ENCODE measurements at places on chromosomes 3 and 15.
A peak's percentile ranks its signal among the peaks of the same experiment; 100 is the strongest.

GRCh38 chr3:189561256-189561655 is 69.9 kb upstream of the TP63 start:
- DNase-seq, result no peak

DNA sequence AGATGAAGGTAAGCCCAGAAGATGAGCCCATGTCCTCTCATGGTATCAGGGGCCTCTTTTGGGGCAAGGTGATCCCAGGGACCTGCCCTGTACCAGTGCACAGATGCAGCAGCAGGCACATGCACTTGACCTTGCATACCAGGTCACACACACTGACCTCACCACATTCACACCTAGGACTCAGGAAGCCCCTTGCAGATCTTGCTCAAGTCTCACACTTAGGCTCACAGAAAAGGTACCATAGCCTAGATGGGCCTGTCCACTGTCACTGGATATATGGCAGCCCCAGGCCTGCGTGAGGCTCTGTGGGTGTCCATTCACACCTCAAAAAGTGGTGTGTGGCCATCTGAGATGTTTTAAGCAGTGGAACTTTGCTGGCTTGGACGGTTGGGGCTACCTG is 58.7 kb downstream of the CACNA2D2 start:
- DNase-seq, result no peak

DNA sequence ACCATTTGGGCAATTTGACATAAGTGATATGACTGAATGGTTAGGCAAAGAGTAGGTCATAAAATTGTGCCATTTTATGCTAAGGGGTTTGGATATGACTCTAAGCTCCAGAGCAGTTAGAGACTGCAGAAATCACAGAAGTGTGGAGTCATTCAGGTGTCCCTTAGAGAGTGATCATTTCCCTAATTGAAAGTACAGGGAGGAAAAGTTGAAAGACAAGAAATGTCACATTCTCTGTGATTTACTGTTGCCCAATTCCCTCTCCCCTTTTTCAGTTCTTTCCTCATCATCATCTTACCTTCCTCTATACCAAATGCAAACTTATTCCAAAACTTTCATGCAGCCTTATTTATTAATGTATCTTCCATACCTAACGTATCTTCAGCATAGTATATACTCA is 2.7 kb upstream of the GOLGB1 start:
- no peak for DNase-seq

- DNase-seq, result no peak
Observed at GRCh38 chr3:32856901-32857507, 39.2 kb downstream of the TRIM71 start.

DNA sequence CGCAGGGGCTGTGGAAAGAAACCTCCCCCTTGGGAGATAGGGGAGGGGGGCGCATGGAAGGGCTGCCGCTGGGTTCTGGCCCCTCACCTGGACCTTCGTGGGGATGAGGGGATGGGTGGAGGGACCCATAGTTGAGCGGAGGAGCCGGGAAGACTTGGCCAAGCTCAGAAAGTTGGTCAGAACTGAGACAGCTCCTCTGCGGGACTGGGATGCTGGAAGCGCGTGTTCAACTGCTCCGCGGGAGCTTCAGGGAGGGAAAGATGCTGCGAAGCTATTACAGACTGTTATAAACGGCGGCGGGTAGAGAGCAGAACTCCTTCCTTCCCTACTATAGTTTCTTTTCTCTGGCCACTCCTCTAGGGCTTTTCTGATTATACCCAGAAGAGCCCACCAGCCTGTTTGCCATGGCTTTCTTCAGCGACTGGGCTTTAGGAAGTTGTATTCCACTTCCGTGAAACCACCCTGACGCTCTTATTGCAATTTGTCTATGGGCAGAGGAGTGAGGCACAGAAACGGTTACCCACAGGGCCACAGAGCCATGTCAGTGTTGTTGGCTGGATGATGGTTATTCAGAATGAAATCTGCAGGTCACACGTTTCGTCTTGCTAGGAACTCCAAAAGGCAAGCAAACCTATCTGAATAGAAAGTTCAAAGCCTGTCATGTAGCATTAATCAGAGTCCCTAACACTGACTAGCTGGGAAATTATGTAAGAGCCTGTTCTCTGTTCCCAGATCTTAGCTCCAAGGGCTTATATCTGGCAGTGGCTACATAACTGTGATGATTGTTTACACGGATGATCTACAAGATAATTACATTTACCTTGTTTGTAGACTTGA is 1.1 kb downstream of the SYNPR start:
- DNase-seq, result peak; percentile 42

GRCh38 chr3:55569033-55569599 is 82.0 kb upstream of the WNT5A start:
- DNase-seq, result no peak

DNA sequence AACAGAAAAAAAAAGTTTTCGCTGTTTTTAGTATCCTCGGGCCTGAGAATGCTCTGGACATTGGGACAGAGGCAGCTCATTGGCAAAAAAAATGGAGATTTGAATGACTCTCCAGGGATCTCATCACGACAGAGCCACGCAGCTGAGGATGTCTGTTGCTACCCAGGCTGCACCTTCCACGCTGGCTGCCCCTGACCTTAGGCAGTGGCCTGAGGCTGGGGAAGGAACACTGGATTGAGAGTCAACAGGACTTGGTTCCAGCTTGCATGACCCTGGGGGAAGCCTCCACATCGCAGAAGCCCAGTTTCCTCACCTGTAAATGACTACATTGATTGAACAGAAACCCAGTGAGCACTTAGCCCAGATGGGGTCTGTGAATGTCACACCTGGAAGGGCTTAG is 8.7 kb upstream of the ACSBG1 start:
- no peak for DNase-seq

DNA sequence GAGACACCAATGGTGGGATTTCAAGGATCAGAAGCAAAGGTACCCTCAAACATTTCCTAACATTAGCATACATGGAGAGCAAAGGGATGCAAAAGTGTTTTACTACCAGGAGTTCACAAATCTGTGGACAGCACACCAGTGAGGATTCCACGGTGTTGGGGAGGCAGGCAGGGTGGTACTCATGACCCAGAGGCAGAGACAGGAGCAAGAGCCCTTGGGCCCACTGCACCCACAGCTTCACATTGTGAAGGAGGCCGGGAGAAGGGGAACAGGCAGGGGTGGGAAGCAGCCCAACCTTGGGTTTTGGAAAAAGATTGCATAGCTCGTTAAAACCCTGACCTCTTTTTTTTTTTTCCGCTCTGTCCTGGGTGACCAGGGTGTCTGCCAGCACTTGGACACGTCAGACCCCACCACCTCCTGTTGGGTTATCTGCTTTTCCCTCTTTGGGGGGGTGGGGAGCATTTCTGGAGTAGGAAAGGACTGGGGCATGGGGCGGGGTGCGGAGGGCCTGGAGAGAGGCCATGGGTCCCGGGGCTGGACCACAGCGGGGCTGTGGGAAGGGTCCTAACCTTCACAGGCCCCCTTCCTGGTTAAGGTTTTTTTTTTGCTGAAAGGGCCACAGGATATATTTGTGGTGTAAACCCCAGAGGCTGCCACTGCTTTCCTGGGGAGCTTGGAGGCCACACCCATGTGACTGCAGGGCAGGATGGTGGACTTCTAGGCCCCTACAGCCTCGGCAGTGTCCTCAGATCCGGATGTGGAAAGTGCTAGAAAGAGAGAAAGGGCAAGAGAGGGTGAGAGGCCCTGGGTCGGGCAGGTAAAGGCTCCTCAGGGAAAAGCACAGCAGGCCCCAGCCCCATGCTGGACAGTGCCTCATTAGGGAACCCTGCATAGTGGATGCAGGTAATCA is 12.5 kb downstream of the SH2D7 start:
- DNase-seq, result no peak

DNA sequence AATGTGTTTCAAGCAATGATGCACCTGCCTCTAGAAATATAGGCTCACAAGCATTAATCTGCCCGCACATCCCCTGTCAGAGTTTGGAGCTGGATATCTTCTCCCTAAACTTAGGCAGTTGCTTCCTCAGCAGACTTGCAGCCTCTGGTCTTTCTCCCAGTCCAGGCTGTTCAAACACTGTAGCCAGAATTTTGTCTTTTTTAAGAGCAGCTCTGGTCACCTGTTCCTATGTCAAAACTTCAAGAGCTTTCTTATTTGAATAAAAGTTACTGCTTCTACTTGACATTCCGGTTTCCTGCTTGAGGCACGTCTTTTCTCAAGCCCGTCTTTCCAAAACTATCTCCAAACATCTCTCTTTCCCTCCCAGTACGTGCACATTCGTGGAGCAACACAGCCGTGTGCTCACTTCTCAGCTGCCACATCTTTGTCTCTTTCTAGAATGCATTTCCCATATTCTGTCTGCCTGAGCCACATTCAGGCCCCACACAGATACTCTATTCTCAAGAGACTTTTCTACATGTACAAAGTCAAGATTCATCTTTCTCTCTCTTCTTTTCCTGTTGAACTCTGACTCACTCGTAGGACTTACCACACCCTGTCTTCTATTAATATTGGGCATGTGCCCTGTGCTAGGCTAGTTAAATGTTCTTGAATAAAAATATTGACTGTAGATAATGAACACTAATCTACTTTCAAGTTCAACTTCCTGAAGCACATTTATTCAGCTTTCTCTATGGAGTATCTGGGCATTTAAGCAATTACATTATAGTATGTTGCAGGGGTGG is 307.7 kb upstream of the SOX2 start:
- no peak for DNase-seq

- peak; percentile 49 for DNase-seq
Observed at GRCh38 chr3:127999509-128000106, 52.6 kb upstream of the SEC61A1 start.

GRCh38 chr15:99307735-99308134 is 56.5 kb downstream of the LRRC28 start:
- DNase-seq, result no peak

GRCh38 chr3:157837336-157837735 is 268.9 kb downstream of the SHOX2 start:
- DNase-seq, result no peak

- DNase-seq, result no peak
Observed at GRCh38 chr3:38376098-38376816, 29.7 kb downstream of the XYLB start.

- no peak for DNase-seq
Observed at GRCh38 chr15:41778521-41778920, 4.2 kb downstream of the MAPKBP1 start.

DNA sequence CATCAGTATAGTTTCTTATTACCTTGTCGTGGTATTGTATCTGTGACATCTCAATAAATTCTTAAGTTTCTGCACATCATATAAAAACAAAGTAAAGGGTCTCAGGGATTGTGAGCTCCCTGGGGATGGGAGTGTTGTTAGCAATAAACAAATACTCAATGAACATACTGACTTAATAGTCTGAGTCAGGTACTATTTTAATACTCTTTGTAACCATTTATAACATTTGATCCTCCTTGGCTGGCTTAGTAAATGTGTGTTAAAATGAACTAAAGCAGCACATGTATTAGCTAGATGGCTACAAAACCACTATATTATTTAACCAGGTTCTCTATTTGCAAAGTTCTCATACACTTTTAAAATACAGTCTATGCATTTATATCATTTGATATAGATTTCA is 1.8 kb downstream of the ICE2 start:
- no peak for DNase-seq

DNA sequence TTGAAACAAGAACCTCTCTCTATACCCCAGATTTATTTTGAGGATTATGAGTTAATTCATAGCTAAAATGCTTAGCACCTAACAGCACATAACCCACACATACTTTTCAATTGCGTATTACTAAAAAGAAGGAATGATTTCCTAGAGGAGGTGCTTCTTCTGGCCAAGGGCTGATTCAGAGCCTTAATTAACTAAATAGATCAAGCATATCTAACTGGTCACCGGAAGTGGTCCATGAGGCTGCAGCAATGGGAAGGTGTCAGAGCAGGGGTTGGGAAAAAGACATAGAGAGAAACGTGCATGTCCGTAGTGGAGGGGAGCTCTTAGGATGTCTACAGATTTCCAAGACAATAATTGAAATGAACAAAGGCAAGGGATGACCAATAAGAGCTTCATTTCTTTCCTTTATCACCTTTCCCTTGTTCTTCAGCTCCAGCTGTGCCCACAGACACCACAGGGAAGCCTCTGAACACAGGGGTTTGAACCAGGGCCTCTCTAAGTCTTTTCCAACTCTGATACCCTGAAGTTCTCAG is 467 bp downstream of the HGD start:
- no peak for DNase-seq

GRCh38 chr3:166685246-166685645 is 694.9 kb downstream of the ZBBX start:
- DNase-seq, result no peak

GRCh38 chr15:42108806-42109205 is 14.4 kb upstream of the PLA2G4D start:
- DNase-seq, result no peak

- DNase-seq, result no peak
Observed at GRCh38 chr3:69579306-69580041, 159.8 kb upstream of the MITF start.

GRCh38 chr3:124094496-124094895 is 102.6 kb upstream of the ROPN1 start:
- no peak for DNase-seq

DNA sequence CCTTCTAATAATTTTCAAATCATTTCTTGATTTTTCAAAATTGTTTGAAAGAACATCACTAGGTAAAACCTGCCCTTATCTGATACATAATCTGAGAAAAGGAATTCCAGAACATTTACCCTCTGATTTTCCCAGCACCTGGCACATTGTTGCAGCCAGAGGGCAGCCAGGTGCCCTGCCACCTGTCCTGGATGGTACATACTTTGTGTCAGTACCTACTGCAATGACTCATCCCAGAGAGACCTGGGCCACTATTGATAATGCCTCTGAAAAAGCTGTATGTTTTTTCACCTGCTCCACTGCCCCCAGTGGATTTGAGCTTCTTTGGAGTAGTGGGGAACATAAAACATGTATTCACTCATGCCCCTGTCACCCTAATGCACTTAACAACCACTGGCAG is 648.9 kb upstream of the GBE1 start:
- DNase-seq, result no peak

GRCh38 chr15:49314716-49315115 is 108.3 kb upstream of the FGF7 start:
- DNase-seq, result no peak

GRCh38 chr3:196837819-196838420 is 29.8 kb upstream of the SENP5 start:
- peak; percentile 28 for DNase-seq

All from astrocyte of the hippocampus (primary cell).